Esophagus muscularis mucosa (tissue), 4 donors: ENCODE measurements at places on chromosomes 4 and X. TPM values are rescaled to one million over a fixed set of nuclear protein-coding genes. Genes with fewer than 3 reads are reported as not detected.

Gene PDE5A
- 194 TPM for total RNA-seq

DNA sequence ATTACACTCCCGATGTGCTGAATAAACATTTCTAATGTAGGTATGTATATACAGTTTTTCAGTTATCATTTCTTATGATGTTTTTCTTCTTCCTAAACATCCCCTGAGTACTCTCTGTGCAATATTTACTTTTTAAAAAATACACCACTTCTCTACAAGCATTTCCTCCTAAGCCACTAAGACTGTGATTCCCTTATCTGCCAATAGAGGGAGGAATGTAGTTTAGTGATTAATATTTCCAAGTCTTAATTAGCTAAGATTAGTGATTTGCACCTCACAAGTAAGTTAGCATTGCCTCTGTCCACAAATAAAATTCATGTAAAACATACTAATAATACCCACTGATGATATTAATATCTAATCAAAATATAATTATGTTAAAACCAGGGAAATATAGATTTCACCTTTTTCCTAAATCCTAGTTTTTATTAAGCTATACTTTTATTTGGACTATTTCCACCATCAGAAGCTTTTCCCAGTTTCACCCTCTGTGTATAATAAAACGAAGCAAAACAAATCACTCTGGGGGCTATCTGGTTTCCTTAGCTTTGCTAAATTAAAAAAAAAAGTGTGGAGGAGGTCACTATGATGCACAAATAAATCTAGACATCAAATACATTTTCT lies 909.1 kb downstream of the FAT4 start:
- DNase-seq: no peak

- no peak for DNase-seq
These were observed 136.8 kb downstream of the C4orf33 start for GRCh38 chr4:129232589-129233337.

- DNase-seq: no peak
These were observed 109.6 kb upstream of the FTHL17 start for GRCh38 chrX:31181377-31182000.

GRCh38 chr4:81557306-81557705 lies 85.6 kb upstream of the RASGEF1B start:
- DNase-seq: no peak

DNA sequence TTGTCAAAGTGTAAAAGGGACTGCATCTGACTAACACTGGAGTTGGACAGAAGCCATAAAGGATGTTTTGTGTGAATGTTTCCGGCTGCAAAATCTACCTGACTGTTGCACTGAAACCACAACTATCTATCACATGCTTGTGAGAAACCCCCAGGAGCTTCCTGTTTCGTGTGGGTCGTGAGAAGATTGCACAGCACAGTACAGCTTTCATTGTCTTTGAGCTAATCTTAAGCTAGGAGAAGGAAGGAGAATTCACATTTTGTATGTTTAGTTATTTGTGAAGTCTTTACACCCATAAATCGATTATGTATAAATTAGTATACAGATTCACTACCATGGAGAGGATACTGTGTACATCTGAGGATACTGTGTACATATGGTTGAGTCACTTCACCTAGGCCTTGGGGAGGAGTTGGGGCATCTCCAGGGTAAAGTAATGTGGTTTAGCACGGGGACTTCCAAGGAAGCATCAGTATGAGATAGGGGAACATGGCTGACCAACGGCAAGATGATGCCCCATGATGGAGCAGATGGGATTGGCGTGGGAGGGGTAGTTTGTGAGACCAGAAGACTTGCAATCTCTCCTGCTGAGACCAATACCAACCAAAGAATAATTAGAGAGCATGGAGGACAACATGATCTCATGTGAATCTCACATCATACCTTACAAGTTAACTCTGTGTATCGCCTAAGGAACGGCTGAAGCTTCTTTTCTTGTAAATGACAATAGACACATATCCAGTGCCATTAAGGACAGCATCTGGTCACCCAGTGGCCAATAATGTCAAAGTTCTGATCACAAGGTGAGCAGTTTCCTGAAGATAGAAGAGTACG lies 43.1 kb upstream of the FAM9C start:
- no peak for DNase-seq

GRCh38 chrX:84453351-84454246 lies 48.7 kb downstream of the HDX start:
- DNase-seq: no peak

GRCh38 chr4:147975933-147976928 lies 244.3 kb downstream of the ARHGAP10 start:
- no peak for DNase-seq

Gene RPS6KA3
- total RNA-seq: 41.6 TPM

Gene SLC2A9
- total RNA-seq: 7.1 TPM

DNA sequence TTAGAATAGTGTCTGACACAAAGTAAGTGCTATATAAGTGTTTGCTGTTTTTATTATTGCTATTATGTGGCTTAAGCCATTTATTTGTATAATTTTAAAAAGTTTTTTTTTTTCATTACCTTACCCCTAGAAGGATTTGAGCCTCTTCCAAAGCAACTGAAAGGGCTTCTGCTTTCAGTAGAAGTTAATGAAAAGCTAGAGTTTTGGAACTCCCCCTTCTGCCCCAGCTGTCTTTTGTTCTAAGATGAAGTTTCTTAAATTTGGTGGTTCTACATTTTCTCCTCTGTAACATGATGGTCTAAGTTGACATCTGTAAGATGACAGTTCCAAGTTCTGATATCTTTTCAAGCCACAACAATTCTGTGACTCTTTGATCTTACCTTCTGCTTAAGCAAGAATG lies 30.3 kb downstream of the FHIP1A start:
- no peak for DNase-seq

DNA sequence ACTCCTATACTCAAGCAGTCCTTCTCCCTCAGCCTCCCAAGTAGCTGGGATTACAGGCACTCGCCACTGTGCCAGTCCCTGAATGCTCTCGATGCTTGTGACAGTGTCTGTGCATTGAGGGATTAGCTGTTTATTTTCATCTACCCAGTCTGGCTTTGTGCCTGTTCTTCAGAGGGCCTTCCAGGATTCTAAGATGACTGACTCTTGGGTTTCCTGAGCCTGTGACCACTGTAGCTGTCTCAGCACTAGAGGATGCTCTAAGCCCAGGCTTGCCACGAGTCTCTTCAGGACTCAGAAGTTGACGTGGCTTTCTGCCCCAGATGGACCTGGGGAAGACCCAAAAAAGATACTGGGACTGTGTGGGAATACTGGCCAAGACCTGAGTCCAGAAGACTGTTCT lies 201.4 kb downstream of the ARHGAP10 start:
- DNase-seq: no peak

DNA sequence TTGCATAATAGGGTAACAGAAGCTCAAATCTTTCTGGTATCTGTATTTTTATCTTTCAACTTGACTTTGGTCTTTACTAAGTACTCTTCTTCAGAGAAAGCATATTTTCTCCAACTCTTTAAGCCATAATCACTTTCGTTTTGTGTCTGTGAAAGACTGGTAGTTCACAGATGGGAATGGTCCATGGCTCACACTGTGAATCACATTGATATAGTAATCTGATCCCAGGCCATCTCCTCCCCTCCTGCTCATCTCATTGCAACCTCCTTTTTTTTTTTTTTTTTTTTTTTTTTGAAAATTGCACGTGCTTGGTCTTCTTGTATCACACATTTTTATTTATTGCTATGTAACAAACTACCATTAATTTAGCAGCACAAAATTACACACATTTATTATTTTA lies 694.5 kb upstream of the SLIT2 start:
- no peak for DNase-seq

GRCh38 chrX:4850312-4850711 lies 1136.9 kb upstream of the PRKX start:
- DNase-seq: no peak
